ENCODE measurements at places on chromosomes 12 and 14.

DNA sequence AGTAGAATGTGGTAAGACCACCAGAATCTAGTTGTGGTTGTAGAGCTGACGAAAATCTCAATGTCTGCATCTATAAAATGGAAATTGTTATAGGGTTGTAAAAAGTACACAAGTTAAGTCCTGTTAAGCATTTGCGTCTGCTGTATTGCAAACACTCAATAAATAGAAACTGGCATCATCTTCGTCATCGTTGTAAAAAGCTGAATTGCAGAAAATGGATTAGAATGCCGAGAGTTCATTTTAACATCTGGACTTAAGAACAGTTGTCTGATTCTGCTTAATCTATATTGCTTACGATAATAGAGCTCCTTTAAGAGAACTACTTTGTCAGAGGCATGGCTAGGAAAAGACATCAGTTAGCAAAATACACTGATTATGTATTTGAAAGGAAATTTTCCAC is 33.2 kb downstream of the KCNMB4 start:
- no peak for DNase-seq

DNA sequence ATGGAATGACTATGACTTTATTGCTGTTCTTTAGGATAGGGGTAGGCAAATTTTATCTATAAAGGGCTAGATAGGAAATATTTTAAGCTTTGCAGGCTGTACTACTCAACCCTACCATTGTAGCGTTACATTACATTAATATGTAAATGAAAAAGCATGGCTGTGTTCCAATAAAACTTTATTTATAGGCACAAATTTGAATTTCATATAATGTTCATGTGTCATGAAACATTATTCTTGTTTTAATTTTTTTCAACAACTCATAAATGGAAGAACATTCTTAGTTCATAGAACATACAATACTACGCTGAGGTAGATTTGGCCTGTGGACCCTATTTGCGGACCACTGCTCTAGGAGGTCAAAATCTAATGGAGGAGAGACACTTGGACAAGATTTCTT is 133.7 kb downstream of the SOX5 start:
- DNase-seq: no peak

DNA sequence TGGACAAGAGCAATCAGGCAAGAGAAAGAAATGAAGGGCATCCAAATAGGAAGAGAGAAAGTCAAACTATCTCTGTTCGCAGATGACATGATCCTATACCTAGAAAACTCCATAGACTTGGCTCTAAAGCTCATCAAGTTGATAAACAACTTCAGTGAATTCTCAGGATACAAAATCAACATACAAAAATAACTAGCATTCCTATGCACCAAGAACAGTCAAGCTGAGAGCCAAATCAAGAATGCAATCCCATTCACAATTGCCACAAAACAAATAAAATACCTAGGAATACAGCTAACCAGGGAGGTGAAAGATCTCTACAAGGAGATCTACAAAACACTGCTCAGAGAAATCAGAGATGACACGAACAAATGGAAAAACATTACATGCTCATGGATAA is 417.5 kb upstream of the ATP2B1 start:
- no peak for DNase-seq

GRCh38 chr14:75689012-75689411 is 28.0 kb downstream of the TTLL5 start:
- no peak for DNase-seq

- DNase-seq: no peak
Measured at GRCh38 chr14:105452963-105453362, 21.7 kb upstream of the CRIP2 start.

- no peak for DNase-seq
Measured at GRCh38 chr14:100275214-100275613, 31.0 kb downstream of the SLC25A29 start.

DNA sequence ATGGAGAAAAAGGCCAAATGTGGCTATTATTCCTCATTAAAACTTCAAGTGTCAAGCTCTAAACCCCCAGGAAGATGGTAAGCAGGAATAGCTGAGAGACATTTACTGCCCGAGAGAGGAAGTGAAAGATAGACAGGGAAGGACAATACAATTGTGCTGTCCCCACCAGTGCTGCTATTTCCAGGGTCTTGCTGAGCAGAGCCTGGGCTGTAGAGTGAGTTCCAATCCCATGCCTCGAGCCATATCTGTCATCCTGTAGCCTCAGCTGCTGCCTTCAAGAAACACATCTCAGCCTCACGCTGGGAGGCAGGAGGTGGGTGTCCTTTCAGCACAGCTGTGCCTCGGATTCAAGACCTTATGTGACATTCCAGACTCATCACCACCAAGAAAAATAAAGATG is 114.0 kb downstream of the RPAP3 start:
- DNase-seq: no peak

GRCh38 chr12:61879229-61879628 is 381.0 kb upstream of the USP15 start:
- DNase-seq: no peak

DNA sequence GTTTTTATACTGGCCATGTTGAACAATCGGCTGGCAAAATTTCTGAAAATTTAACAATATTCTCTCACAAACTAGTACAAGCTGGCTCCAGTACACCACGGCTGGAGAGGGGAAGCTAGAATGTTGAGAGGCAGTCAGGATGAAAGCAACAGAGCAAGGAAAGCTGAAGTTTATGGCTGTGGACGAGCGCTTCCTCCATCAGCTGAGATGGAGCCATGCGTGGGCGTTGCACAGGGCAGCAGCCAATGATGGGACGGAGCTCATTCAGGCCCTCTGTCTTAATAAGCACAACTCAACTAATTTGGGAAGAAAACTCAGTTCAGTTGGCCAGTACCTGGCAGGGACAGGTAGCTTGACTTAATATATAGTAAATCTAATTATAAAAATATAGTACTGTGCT is 14.1 kb upstream of the DCP1B start:
- DNase-seq: no peak

DNA sequence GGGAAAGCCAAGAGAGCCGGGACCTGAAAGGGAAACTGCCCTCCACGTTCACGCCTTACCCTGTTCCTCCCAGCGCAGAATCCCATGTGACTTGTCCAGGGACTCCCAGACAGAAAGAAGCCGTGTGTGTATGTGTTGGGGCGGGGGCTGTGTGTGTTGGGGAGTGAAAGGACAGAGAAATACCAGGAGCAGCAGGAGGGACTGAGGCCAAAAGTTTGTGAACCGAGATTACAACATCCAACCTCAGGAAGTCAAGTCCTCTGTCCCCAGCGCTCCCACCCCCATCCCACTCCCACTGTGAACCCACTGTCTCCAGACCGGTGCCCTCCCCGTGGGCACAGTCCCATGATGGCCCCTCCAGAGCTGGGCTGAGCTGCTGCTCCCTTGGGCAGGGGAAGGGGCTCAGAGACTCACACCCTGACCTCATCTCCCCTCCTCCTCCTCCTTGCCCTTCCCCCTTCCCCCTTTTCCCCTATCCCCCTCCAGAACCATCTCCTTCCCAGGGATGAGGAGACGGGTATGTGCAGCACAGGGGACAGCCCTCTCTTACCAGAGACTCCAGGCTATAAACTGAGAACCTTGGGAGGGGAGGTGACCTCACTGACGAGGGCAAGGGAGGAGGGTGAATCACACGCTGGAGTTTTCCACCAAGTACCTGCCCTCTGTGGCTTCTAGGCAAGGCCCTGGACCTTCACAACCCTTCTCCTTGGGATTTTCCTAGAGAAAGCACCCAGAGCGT is at the start of gene SLC6A12:
TSS of gene SLC6A12 (minus strand) at position 155 of the 739 bp plus-strand sequence. CDS start 4,171 bp downstream, outside the sequence.
- DNase-seq: no peak

- no peak for DNase-seq
Measured at GRCh38 chr12:24661657-24662096, 287.2 kb downstream of the BCAT1 start.

GRCh38 chr14:64190974-64191502 is 103.1 kb downstream of the ESR2 start:
- no peak for DNase-seq

GRCh38 chr14:24766434-24766833 is 132.4 kb upstream of the GZMB start:
- DNase-seq: no peak

GRCh38 chr14:29220566-29220965 is 454.0 kb downstream of the FOXG1 start:
- no peak for DNase-seq

GRCh38 chr14:28142400-28143015 is 624.1 kb upstream of the FOXG1 start:
- DNase-seq: peak; percentile 49

- no peak for DNase-seq
Measured at GRCh38 chr12:48237162-48237561, 34.1 kb upstream of the OR10AD1 start.

DNA sequence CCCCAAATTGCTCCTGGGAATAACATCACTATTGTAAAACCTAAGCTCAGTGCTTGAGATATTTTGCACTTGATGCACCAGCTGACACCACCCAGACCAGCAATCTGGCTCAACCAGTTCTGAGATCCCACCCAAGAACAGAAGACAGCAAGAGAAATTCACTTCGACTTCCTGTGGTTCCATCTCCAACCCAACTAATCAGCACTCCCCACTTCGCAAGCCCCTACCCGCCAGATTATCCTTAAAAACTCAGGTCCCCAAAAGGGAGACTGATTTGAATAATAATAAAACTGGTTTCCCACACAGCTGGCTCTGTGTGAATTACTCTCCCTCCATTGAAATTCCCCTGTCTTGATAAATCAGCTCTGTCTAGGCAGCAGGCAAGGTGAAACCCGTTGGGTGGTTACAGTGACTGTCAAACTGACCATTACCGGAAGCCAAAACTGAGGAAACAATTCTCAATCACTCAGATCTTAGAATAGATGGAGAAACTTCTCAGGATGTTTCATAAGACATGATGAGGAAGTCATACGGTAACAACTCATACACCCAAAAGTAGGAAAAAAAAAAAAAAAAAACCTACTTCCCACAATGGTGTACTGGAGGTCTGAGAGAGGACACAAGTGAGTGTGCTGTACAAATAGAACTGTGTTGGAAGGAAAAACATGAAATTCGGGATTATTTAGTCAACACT is 92.4 kb downstream of the TMTC1 start:
- no peak for DNase-seq

DNA sequence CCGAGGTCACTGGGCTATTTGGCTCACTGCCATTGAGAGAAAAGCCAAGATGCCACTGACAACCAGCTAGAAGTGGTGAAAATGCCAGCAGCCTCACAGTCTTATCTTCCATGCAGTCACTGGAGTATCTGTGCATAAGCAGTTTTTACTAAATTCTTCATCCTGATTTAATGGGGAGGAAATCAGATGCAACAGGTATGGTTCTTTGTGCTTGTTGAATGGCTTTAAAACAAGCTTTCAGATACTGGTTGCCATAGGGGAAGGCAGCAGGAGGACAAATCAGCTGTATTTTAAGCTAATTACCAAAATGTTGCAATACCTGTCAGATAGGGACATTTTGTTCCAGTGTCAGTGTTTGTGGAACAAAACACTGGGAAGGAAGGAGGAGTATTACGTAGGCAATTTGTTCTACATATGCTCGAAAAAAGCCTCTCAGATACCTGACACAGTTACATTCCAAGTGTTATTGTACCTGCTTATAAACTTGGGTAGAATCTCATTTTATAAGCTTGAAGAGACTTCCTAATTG is 54.1 kb upstream of the ARHGAP5 start:
- no peak for DNase-seq

GRCh38 chr12:56836317-56836716 is 73.2 kb downstream of the HSD17B6 start:
- DNase-seq: no peak

- no peak for DNase-seq
Measured at GRCh38 chr14:40113671-40114070, 681.4 kb upstream of the FBXO33 start.

DNA sequence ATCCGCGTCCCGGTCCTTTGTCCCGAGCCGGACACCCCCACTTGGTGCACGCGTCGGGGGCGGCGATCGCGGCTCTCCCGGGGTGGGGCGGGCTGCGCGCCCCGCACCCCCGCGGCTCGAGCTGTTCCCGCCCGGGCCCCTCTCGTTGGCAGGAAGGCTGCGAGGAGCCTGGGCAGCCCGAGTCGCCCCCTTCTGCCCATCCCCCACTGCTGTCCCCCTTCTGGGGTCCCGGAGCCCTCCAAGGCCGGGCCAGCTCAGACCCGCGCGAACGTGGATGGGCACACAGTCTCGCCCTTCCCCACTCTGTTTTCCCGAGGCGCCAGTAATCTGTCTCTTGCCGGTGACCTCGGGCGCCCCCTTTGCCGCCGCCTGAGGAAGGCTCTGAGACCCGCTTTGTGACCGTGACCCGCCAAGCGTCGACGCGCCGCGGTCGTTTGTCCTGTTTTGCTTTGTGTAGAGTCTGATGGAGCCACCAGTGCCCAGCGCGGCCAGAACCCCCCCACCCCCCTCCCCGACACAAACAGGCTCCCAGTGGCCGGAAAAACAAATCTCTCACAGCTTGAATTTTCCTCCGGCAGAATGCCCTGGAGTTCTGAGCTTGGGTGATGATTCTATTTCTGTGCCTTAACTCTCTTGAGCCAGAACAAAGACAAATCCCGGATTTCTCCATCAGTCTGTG is 610 bp downstream of the C14orf132 start:
- peak; percentile 33 for DNase-seq

GRCh38 chr12:49292729-49293055 is 2.3 kb upstream of the PRPH start:
- DNase-seq: peak; percentile 78

GRCh38 chr14:23062002-23062401 is 4.7 kb upstream of the CDH24 start:
- no peak for DNase-seq

- no peak for DNase-seq
Measured at GRCh38 chr14:56358851-56359614, 220.6 kb upstream of the TMEM260 start.

DNA sequence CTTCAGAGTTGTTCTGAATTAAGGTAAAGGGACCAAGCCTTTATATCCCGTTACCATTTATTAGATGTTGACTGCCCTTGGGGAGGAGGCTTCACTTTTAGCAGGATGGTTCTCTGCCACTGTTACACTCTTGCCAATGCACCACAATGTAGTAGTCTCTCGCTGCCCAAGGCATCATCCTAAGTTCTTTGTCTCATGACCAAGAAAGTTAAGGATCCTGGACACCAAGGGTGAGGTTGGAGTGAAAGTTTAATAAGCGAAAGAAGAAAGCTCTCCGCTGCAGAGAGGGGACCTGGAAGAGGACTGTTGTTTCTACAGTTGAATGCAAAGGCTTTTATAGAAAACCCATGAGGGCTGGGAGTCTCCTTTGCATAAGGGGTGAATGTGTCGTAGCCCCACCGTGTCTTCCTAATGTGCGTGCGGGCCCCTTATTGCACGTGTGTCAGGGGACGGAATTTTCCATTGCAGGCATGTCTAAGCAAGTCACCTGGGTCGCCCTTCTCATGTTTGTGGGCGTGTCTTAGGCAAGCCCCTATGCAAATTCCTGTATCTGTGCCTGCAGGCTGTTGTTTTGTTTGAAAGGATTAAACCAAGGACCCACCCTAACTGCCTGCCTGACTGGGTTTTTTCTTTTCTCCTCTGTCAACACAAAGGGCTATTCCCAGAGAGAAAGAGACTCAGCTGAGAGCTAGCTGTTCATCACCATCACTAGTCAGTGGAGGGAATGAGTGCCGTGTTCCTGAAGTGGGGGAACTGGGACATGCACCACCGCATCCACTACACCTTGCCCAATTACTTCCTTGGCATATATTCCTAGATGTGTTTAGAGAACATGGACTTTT is 17.6 kb upstream of the RNASE1 start:
- no peak for DNase-seq

Data from SK-N-DZ (cell line).